ENCODE measurements at places on chromosomes 3 and 15.

DNA sequence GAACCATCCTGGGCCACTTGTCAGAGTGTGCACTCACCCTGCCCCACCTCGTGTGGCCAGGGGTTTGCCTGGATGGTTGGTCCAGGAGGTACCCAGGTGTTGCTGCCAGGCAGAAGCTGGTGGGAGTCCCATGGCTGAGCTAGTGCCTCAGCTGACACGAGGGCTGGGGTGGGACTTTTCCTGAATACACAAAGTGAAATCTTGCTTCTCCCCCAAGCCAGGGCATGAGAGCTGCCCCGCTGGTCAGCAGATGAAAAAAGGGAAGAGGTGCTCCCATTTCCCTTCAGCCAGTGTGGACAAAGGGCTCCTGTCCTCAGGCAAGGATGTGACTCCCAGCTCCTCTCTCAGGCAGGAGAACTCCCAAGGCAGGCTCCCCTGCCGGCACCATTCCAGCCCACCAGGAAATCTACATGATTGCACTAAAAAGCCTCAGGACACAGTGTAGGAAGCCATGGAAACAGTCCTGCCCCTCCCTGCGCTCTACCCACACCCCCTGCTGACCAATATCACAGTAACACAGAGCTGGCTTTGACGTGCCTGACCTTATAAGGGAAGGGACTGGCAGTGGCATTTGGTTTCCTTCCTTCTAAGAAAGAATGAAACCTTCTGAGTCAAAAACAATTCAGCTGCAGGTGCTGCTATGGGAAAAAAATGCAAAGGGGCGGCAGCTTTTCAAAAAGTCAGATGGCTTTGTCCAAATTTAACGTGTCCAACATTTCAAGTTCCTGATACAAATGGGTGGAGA is 33.9 kb downstream of the MYO5C start:
- peak; percentile 63 for DNase-seq

DNA sequence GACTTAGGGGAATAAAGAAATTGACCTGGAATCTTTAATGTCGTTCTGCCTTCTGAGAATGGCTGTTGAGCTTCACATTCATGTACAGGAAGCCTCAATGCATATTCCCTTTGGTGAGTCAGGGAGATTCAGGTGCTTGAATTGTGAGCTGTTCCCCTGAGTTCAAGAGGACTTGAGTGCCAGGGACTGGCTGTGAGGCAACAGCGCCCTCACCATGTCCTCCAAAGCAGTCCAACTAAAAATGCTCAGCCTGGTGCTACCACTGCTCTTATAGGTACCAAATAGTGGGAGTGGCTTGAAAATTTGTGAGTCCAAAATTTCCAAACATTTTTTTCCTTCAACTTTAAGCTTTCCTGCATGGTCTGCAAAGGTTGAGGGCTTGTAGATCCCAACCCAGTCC is 54.1 kb downstream of the LEO1 start:
- DNase-seq = no peak

- DNase-seq = no peak
These were observed 315.4 kb upstream of the LRRC3B start for GRCh38 chr3:26307192-26307591.

DNA sequence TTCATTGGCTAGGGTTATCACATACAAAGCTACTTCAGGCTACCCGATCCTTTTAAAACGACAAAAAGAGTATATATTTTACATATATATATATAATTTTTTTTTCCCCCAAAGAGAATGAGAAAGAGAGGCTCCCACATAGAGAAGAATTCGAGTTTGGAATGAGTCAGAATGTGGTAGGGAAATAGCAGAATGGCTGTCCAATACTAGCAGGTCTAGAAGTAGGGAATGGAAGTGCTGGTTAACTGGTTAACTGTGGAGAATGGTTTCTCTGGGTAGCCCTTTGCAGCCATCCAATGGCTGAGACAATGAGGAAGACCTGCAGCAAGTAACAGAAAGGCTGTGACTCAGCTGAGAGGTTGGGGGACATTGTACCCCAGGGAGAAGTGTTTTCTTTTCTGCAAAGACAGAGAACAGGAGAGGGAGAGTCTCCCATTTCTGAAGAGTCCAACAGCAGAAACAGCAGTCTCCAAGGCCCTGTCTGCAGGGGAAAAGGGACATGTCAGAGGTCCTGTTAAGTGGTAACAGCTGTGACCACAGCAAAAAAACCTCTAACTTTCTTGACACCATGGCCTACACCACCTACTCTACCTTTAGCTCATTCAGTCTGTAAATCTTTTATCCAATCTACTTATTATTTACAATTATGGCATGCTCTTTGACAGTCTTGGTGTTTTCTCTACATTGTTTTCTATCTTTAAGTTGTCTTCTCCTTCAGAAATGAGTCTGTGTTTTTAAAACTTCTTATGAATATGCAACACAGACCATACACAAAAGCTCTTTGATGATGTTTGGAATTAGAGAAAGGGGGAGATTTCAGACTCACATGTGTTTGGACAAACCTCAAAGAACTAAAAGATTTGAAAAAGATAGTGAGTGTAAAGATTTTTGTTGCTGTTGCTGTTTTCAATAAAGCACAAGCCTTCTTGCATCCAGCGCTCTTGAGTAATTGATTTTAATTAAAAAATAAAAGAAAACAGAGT is 116.1 kb upstream of the SLC7A14 start:
- no peak for DNase-seq

DNA sequence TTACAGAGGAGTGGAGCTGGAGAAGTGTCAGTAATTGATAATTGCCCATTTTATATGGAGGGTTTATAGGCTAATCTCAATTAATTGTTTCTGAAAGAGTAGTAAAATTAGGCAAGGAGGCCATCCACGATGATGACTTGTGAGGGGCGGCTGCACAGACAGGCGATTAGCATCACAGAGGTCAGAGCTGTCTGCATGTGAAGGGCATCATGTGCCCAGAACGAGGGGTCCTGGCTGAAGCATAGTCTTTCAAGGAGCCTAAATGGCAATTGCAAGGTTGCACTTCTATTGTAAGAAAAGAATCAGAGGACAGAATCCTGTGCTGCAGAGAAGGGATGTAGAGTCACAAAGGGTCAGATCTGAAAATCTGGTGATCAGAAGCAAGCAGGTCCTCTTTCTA is 196.6 kb downstream of the EBLN2 start:
- DNase-seq = no peak

DNA sequence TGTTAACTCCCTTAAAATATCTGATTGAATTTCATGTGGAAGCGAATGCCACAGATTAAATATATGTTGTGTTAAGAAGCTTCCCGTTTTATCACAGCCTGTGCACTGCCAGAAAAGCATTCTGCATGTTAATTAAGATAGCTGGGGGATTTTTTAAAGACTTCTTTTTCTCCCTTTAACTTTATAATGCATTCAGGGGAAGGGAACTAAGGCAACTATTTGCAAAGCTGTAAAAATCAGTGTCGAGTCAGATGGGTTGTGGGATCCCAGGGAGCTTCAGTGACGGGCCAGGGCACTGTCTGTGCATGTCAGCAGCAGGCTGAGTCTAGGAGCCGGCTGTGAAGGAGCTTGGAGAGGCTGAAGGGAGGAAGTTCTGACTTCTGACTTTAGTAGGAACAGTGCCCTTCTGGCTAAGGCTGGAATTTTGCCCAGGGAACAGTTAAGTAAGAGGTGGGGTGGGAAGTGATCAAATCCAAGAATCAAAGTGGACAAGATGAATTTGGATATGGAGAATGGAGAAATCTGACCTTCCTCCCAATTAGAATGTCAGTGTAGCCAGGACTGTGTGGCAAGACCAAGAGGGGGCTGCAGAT is 77.7 kb downstream of the ABHD5 start:
- no peak for DNase-seq

GRCh38 chr3:119649761-119650160 is 10.6 kb downstream of the POPDC2 start:
- DNase-seq = no peak

DNA sequence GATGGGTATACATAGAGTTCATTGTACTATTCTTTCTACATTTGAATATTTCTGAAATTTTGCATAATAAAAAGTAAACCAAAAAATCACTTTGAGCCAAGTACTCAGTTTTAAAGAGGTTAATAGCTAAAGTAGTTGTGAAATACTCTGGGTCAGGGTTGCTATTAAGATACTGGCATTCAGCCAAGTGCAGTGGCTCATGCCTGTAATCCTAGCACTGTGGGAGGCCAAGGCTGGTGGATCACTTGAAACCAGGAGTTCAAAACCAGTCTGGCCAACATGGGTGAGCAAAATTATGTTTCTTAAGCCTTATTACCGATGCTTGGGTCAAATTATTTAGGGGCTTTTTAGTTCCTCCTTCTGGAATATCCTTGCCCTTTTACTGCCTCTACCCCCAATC is 122.0 kb upstream of the MELTF start:
- no peak for DNase-seq

DNA sequence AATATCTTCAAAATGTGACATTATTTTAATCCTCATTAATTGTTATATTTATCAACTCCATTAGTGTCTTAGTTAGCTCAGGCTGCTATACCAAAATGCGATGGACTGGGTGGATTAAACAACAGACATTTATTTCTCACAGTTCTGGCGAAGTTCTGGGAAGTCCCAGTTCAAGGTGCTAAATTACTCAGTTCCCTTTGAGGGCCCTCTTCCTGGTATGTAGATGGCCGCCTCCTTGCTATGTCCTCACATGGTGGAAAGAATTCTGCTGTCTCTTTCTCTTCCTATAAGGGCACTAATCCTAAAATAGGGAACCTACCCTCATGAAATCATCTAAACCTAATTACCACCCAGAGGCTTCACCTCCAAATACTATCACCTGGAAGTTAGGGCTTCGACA is 38.8 kb upstream of the DUT start:
- DNase-seq = no peak

DNA sequence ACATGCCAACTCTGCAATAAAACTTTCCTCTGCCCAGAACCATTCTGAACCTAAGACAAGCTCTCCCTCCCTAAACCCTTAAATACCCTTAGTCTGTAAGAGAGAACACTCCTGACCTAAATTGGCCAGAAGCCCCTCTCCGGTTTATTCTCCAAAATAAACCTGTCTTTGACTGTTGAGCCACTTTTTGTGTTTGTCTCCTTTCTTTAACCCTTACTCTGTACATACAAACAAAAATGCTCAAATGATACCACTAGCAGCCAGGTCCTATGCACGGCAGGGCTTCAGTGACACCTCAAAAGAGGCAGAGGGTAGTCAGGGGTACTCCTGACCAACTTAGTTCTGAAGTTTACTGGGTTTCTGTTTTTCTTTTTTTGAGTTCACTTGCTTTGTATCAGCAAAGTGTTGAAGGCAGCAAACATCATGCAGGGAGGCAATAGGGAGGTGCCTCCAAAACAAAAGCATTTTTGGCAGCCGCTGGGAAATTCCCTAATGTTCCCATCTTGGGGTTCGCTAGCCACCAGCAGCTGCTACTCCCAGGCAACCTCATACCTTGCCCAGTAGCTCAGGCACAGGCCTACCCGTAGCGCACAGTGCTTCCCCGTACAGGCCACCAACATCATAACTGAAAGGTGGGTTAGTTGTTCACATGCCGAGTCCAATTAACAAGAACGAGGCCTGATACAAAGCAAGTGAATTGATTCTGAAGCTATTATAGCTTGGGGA is 62.9 kb upstream of the GCNT3 start:
- no peak for DNase-seq
